Cerebellum (tissue), 4 donors: ENCODE measurements at places on chromosomes 4 and X.

DNA sequence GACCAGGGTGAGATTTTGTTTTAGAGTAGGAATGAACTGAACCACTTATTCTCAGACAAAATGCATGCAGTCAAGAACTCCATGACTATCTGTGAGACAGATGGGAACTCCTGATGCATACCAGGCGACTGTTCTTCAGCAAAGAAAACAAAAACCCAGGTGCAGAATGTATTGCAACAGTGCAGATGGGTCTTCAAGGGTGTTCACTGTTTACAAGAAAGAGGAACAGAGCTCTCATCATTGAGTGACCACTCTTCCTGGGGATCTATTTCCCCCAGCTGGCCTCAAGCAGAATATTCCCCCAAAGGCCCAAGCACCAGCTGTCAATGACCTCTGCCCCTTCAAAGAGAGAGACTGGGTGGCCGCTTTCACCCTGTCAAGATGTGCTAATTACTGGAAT lies 39.7 kb upstream of the BMP3 start:
- no peak for DNase-seq

DNA sequence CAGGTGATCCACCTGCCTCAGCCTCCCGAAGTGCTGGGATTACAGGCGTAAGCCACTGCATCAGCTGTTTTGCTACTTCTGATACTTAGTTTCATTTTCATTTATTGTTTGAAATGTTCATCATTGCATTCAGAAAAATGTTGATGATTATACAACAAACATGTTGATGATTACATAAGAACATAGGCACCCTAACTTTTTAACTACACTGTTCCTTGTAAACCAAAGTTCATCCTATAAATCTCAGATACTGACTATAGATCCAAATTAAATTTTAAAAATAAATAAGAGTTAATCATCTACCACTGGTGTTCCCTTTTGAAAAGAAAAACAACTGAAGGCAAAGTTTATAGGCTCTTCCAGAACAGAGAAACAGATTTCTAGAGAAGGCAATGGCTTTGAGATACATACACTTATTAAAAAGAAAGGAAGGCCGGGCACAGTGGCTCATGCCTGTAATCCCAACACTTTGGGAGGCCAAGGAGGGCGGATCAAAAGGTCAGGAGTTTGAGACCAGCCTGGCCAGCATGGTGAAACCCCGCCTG lies 23.4 kb downstream of the TRIM75 start:
- DNase-seq = no peak

DNA sequence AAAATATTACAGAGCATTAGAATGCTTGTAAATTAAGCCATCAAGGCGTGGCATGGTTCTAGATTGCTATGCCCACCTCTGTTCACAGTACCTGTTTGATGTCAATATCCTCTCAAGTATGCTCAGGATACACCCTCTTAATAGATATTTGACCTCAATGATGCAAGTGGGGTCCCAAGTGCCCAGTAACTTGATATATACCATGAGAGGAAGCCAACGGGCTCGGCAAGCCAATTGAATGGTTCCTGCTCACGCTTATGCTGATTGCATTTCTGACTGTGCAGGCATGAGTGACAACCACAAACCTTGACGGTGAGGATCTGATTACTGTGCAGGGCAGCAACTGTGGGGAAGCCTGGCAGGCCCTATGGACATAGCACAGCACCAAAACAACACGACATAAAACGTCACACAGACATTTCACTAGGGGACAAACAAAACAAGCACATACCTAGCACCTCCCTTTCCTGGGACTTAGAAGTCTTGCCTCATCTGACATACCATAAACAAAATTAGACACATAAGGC lies 179.1 kb upstream of the ETNPPL start:
- no peak for DNase-seq

- no peak for DNase-seq
Observed at GRCh38 chrX:153974003-153974725, 1.6 kb downstream of the TMEM187 start.

- DNase-seq = no peak
Observed at GRCh38 chr4:184511156-184511555, 36.8 kb upstream of the IRF2 start.

- no peak for DNase-seq
Observed at GRCh38 chrX:108641589-108642272, 94.6 kb downstream of the IRS4 start.

GRCh38 chr4:38815885-38816782 lies 11.5 kb upstream of the TLR1 start:
- no peak for DNase-seq

- DNase-seq = no peak
Observed at GRCh38 chrX:79371640-79372039, 4.5 kb upstream of the ITM2A start.

GRCh38 chrX:44742480-44743155 lies 101.2 kb upstream of the DUSP21 start:
- no peak for DNase-seq

DNA sequence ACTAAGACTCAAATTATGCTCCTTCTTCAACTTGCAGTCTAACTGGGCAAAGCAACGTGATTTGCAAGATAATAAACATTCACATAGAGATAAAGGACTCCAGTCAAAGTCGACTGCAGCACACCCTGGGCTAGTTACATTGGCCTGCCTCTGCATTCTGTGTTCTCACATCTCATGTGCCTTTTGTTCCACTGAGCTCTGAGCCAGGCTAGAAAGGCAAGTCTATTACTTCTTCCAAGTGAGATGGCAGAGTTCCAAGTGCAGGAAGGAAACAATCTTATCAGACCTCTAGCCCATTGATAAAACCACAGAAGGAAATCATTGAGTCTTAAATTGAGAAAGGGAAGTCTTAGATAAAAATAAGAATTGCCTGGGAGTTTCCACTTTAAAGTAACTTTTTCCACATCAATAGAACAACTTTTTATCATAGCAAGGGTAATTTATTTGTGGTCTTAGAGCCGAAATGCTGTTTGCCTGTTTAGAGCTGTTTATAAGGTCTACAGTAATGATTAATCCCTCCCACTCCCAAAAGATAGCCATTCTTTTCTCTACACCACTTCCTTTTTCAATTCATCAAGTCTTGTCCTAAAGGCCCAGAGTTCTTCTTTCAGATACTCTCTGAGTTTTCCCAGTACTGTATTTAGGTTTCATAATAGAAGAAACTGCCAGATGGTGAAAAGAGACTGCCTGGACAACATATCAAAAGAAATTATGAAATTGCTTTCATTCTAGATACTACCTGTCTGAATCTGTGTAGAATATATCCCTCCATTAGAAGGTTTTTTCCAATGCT lies 200.2 kb downstream of the GUCY2F start:
- DNase-seq = no peak

DNA sequence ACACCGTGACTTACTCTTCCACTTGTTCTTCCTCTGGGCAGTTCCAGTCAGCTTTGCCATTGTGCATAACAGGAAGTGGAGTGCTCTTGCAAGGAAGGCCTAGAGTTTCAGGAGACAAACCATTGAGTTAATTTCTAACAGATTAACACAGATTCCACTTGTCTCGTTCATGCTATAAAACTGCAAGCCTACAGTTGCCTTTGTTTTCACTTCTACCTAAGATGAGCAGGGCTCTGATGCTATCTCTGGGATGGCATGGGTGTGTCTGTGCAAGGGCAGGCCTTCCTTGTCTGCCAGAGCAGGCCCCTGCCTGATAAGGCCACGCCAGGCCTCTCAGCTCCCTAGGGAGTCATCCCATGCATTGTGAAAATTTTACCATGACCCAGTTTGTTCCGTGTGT lies 67.7 kb upstream of the PGRMC2 start:
- no peak for DNase-seq

DNA sequence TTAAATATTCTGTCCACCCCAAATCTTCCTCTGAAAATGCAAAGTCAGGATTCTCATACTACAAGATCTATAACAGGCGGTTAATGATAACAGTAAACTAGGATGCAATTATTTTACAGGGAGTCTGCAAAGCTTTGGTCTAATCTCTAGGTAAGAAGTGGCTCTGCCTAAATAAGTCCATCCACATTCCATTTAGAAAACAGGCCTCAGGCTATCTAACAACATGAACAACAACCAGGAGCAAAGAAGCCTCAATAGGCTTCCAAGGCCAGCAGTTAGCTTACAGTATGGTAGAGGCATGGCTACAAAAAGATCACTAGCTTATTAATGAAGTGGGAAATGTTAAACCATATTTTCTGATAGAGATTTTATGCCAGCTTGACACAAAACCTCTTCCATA lies 6.4 kb downstream of the MAB21L2 start:
- no peak for DNase-seq

GRCh38 chrX:126723881-126724280 lies 95.6 kb upstream of the PRR32 start:
- DNase-seq = no peak

DNA sequence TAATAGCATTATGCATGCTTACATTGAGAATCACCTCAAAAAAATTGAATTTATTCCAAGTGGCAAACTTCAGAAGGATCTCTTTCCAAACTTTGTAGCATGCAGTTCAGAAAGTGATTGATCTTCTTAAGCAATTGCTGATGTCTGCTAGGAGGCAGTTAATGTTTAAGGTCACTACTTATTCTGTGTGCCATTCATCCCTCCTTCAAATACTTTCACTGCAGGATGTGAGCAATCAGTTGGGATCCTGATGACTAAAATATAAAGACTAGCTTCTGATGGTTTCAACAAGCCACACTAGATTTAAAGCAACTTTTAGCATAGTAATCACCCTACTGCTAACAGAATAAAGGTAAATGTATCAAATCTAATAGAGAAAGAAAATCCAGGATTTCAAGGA lies 414.1 kb downstream of the ADGRL3 start:
- DNase-seq = no peak

- DNase-seq = no peak
Observed at GRCh38 chr4:41172786-41173185, 41.6 kb downstream of the APBB2 start.
